Tibial nerve (tissue), 4 donors: ENCODE measurements at places on chromosomes 13 and 19. TPM values are rescaled to one million over a fixed set of nuclear protein-coding genes. Genes with fewer than 3 reads are reported as not detected.

GRCh38 chr13:48448959-48449614, 36.2 kb upstream of the LPAR6 start:
- H3K36me3 ChIP-seq, result peaks cover 22% of the 10 kb centered on the region
- no peak for DNase-seq
- H3K27ac ChIP-seq, result no peak overlapping the region
- H3K27me3 ChIP-seq, result no peaks in the 10 kb centered on the region
- H3K4me1 ChIP-seq, result no peaks in the 10 kb centered on the region

GRCh38 chr19:23771316-23771715, 12.6 kb upstream of the ZNF681 start:
- no peaks in the 10 kb centered on the region for H3K36me3 ChIP-seq
- H3K4me3 ChIP-seq, result no peak overlapping the region
- no peaks in the 10 kb centered on the region for H3K27me3 ChIP-seq
- H3K27ac ChIP-seq, result no peak overlapping the region
- no peaks in the 10 kb centered on the region for H3K4me1 ChIP-seq

- H3K27ac ChIP-seq, result peak within 1 kb of the TSS; percentile 55
- H3K36me3 ChIP-seq, result no peaks in the 10 kb centered on the region
- peak within 1 kb of the TSS; percentile 43 for H3K4me3 ChIP-seq
- no peaks in the 10 kb centered on the region for H3K27me3 ChIP-seq
These were observed at the start of gene TMEM91 for GRCh38 chr19:41376241-41376997. TSS of gene TMEM91 (plus strand) at chr19:41376533. CDS start at chr19:41378310, 1,777 bp downstream.

DNA sequence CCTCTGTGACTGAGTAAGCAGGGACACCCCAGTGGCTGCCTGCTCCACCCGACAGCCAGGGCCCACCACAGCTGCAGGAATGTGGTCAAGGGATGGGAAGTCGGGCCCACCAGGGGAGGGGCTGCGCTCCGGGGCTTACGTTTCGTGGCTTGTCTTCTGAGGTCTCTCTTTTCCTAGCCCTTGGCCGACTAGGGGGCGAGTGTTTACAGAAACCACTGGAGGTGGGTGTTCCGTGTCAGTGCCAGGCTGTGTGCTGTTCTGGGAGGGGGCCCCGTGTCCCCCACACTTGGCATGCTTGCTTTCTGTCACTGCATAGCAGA, 4.5 kb downstream of the ADAT3 start:
- no peaks in the 10 kb centered on the region for H3K27me3 ChIP-seq
- DNase-seq, result no peak
- no peak overlapping the region for H3K27ac ChIP-seq
- H3K36me3 ChIP-seq, result no peaks in the 10 kb centered on the region
- no peak overlapping the region for H3K4me3 ChIP-seq

DNA sequence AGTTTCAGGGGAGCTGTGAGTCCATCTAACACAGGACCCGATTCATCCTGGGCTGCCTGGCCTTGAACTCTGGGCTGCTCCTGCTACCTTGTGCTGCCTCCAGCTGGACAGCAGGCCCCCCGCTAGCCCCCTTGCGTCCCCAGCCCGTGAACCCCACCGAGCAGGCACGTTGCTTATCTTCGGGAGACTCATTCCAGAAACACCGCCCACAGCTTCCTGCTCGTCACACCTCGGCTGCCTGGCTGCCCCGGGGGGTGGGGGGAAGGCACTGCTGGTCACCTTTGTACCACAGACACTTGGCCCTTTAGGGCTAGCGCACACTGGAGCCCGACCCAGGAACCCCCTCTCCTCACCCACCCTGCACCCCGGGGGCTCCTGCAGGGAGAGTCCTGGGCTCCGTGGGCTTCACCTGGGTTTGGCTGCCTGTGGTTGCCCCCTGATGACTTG, 48.1 kb downstream of the CRTC1 start:
- no peaks in the 10 kb centered on the region for H3K27me3 ChIP-seq
- no peak overlapping the region for H3K4me3 ChIP-seq
- no peaks in the 10 kb centered on the region for H3K36me3 ChIP-seq
- no peak for DNase-seq
- H3K27ac ChIP-seq, result no peak overlapping the region
- peaks cover 16% of the 10 kb centered on the region for H3K4me1 ChIP-seq

- no peak overlapping the region for H3K27ac ChIP-seq
- H3K4me3 ChIP-seq, result no peak overlapping the region
- H3K36me3 ChIP-seq, result no peaks in the 10 kb centered on the region
- H3K27me3 ChIP-seq, result no peaks in the 10 kb centered on the region
- DNase-seq, result no peak
- H3K4me1 ChIP-seq, result no peaks in the 10 kb centered on the region
These were observed 11.2 kb downstream of the DKKL1 start for GRCh38 chr19:49374665-49375434.

DNA sequence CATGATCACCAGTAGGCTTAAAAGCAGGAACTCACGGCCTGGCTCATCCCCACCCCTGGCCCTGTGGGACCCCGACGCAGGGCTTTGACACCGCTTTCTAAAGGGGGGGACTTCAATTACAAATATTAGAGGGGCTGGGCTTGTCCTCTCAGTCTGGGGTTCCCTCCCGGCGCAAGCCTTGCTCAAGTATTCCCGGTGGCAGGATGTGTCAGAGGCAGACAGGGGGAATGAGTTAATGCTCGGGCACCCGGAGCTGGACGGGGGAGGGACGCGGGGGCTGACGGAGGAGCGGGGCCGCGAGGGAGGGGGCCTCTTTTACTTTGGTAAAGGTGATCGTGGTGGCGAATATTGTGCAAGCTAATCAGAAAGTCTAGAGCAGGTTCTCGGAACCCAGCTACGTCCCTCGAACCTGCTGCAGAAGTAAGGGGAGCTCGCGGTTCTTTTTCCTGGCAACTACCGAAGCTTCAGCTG, 1.1 kb downstream of the FGF14 start:
- H3K4me3 ChIP-seq, result peak overlapping the region; percentile 62
- H3K27me3 ChIP-seq, result peaks cover 10% of the 10 kb centered on the region
- peaks cover 34% of the 10 kb centered on the region for H3K4me1 ChIP-seq
- H3K36me3 ChIP-seq, result no peaks in the 10 kb centered on the region
- H3K27ac ChIP-seq, result no peak overlapping the region

DNA sequence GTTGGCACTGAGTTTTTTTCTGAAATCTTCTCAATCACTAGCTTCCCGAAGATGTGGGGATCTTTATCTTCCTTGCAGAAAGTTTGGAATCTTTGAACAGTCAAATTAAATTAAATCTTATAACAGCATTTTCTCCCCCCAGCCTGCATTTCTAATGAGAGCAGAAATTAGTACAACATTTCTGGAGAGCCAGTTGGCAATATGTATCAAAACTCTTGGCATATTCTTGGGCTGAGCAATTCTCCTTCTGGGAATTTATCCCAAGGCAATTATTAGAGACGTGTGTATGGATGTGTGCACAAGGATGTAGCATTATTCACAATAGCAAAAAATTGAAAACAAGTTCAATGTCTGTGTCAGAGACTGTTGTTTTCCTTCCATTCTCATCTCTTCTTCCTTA, 159.5 kb downstream of the OLFM4 start:
- no peak overlapping the region for H3K27ac ChIP-seq
- no peaks in the 10 kb centered on the region for H3K4me1 ChIP-seq
- no peak overlapping the region for H3K4me3 ChIP-seq
- no peaks in the 10 kb centered on the region for H3K27me3 ChIP-seq
- H3K36me3 ChIP-seq, result no peaks in the 10 kb centered on the region
- DNase-seq, result no peak

GRCh38 chr19:37885392-37885791, 21.0 kb downstream of the WDR87 start:
- DNase-seq, result no peak
- H3K36me3 ChIP-seq, result no peaks in the 10 kb centered on the region
- H3K27me3 ChIP-seq, result no peaks in the 10 kb centered on the region
- no peaks in the 10 kb centered on the region for H3K4me1 ChIP-seq
- H3K27ac ChIP-seq, result no peak overlapping the region
- H3K4me3 ChIP-seq, result no peak overlapping the region

DNA sequence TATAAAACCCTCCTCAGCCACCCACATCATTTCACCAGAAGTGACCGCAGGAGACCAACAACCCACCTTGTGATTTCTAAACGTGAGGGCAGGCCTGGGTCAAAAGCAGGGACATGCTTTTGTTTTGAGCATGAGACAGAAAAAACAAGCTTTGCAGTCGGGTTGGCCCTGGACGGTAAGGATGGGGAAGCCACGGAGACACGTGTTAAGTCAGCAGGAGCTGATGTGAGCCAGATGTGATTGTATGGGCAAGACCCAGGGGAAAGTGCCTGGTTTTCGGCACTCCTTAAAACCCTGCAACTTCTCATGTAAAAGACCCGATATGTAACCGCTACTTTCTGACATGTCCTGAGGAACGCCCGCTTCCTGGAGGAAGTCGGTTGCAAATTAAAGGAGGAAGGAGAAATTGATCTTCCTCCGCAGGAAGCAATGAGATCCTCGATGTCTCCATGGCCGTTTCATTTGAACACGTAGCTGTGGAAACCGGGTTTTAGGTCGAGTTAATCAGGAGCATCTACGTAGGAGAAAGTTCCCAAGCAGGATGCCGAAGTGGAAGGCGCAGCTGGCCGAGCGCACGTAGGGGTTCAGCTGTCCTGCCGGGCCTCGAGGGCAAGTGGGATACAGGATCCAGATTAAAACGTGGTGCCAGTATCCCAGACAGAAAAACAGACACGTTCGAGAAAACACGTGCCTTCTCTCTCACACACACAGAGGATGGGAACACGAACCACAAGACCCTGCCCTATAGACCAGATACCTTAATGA, 40.5 kb upstream of the POMP start:
- H3K27ac ChIP-seq, result no peak overlapping the region
- no peak for DNase-seq
- H3K4me1 ChIP-seq, result no peaks in the 10 kb centered on the region

DNA sequence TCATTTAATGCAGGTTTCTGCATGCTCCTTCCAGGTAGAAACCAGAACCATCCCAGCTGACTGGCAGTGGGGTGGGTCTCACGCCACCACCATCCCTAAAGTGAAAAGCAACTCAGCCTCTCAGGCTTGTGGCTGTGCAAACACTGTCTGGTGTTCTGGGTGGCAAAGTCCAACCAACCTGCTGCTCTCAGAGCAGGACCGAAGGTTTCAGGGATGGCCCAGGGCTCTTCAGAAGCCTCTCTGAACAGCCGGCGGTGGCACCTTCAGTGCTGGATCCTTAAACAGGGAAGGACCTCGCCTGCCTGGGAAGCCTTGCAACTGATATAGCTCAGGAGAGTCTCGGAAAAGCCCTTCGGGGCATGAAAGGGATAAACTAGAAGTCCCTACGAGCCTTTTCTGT, 100.8 kb downstream of the COL4A1 start:
- DNase-seq, result no peak
- no peaks in the 10 kb centered on the region for H3K27me3 ChIP-seq
- no peaks in the 10 kb centered on the region for H3K4me1 ChIP-seq
- H3K4me3 ChIP-seq, result no peak overlapping the region

GRCh38 chr19:15696654-15697194, 23.8 kb downstream of the CYP4F12 start:
- H3K27me3 ChIP-seq, result no peaks in the 10 kb centered on the region
- H3K4me1 ChIP-seq, result no peaks in the 10 kb centered on the region
- H3K4me3 ChIP-seq, result no peak overlapping the region
- DNase-seq, result no peak
- H3K36me3 ChIP-seq, result no peaks in the 10 kb centered on the region

DNA sequence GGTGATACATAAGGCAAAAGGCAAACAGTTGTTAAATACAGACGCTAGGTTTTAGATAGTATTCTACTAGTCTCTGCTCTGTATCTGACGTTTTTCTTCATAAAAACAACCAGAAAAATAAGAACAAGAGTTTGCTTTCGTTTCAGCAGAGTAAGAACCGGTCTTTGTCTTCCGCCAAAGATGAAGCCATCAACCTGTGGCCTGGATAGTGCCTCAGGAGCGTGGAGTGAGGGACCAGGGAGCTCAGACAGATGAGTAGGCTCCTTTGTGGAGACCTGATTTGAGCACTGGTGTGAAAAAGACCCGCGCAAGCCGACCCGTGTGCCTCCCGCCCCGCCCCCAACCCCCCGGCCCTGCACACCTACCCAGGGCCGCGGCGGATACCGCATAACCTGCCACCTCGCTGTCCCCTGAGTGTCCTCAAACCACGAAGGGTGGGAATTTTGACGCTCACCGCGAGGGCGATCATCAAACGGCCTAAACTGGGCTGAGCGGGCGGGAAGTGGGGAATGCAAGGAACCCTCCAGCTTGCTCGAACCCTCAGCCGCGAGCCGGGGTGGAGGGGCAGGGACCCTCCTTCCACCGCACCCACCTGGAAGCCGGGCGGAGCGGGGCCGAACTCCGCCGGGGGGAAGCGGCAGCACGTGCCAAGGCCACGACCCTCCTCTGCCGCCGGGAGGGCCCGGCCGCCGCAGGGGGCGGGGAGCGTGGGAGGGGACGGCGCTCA, 866 bp upstream of the LMO7 start:
- peak; percentile 5 for DNase-seq
- no peaks in the 10 kb centered on the region for H3K4me1 ChIP-seq
- peaks cover 3% of the 10 kb centered on the region for H3K36me3 ChIP-seq

GRCh38 chr19:52658595-52658994, 20.4 kb upstream of the ZNF83 start:
- H3K27me3 ChIP-seq, result no peaks in the 10 kb centered on the region
- H3K27ac ChIP-seq, result no peak overlapping the region
- no peak overlapping the region for H3K4me3 ChIP-seq
- DNase-seq, result no peak

DNA sequence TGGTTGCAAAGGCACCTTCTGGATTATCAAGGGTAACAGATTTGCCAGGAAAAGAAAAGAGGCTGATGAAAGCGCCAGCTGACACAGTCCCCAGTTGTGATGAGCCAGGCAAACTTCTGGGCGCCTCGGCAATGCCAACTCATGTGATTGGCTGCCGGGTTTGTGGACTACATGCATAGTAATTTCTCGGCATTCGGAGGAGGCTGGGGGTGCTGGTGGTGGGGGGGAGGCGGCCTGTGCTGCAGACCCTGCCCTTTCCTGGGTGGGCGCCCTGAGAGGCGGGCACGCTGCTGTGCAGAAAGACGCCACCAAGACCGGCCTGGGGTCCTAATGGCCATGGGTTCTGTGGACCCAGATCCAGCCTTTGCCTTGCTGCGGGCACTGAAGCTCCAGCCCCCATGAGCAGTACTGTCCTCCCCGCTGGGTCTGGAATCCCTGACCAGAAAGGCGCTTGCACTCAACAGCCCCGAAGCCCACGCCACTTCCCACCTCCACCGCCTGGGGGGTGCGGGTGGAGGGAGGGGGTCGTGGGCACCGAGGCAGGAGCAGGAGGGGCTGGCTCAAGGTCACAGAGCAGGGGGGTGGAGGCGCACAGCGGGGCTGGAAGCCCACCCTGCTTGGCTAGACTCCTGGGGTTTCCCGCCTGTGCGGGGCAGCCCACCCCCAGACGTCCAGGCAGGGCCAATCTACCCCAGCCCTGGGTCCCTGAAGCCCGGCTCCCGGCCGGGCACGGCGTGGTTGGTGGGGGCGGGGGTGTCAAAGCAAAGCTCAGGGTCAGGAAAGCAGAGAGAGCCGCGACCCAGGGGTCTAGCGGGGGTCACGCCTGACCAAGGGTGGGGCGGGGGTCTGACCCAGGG, 1.0 kb downstream of the DIRAS1 start:
- no peak overlapping the region for H3K27ac ChIP-seq
- peaks cover 48% of the 10 kb centered on the region for H3K27me3 ChIP-seq
- peaks cover 41% of the 10 kb centered on the region for H3K4me1 ChIP-seq
- DNase-seq, result no peak
- no peak overlapping the region for H3K4me3 ChIP-seq

GRCh38 chr13:34627509-34628208, 314.4 kb upstream of the NBEA start:
- H3K36me3 ChIP-seq, result no peaks in the 10 kb centered on the region
- no peaks in the 10 kb centered on the region for H3K4me1 ChIP-seq
- no peak overlapping the region for H3K4me3 ChIP-seq
- no peak for DNase-seq

ZNF112 gene
- 5.1 TPM for total RNA-seq

CGB5 gene
- not detected for total RNA-seq

METTL21C gene
- not detected for total RNA-seq

TMEM147 gene
- total RNA-seq, result 63.8 TPM

LIM2 gene
- total RNA-seq, result not detected

RDH8 gene
- total RNA-seq, result not detected

NCAN gene
- not detected for total RNA-seq

ZNF221 gene
- total RNA-seq, result 6.3 TPM

ZNF441 gene
- 14.1 TPM for total RNA-seq
